Activated T-cell treated with anti-CD3 and anti-CD28 coated beads, Interleukin-2, amount 50 U/mL, for 48 hours (primary cell): ENCODE measurements at places on chromosomes 6 and 20.

DNA sequence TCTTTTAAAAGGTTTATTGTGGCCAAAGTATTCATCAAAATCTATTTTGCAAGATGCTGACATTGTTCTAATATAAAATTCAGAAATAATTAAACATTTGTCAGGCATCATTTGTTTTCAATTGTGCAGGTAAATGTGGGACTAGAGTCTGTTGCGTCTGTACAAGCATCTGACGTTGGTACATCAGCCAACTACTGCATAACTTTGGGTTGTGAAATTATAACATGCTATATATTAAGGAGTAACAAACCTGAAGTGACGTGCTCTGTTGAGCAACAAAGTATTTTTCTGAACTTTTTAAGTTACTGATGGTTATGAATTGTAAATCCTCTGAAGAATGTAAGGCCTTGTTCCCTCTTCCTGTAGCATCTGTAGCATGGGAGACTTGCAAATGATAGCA, 66.0 kb downstream of the RNF182 start:
- DNase-seq: no peak

DNA sequence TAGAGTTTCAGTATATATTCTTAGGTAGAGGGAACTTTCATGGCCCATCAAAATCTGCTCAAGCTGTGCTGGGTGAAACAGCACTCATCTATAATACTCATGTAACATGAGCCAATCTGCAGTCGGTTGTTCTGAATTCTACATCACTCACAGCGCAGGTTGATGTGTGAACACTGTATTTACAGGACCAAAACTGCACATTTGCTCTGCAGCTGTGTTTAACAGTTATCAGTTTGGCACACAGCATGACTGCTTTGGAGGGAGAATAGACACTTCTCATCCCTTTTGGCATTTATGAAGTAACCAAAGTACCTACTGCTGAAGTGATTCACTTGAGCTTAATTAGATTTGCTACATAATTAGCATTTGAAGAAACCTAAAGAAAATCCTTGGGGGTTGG, 225.1 kb downstream of the BCKDHB start:
- DNase-seq: no peak

GRCh38 chr6:109050012-109050411, 44.6 kb downstream of the SESN1 start:
- DNase-seq: no peak

- DNase-seq: no peak
Measured at GRCh38 chr20:61860260-61860987, 205.3 kb downstream of the TAF4 start.

DNA sequence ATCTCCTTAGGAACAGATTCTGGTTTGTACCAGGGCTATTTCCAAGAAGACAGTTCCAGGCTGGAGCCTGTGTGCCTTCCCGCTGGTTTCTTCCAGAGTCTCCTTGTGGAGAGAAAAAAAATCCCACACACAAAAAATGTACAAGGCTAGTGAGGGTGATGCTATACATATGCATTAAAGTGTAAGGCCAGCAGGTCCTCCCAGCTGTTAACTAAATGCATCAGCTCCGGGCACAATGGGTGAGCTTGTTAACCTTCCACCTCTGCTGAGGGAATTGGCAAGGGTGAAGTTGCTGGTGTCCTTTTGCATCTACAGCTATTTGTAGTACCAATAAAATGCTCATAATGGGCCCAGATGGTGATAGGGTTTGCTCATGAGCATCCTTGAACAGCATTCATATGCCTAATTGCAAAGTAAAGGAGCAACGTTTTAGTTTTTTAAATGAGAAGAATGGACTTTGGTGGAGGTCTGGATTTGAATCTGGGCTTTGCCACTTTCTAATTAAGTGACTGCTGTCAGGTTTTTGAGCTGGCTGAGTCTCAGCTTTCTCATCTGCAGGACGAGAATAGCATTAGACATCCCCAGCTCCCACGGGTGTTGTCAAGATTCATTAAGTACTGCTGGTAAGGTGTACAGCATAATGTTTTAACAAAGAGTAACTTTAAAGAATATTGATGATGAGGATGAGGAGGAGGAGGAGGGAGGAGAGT, 361.8 kb downstream of the QKI start:
- DNase-seq: no peak

- DNase-seq: no peak
Measured at GRCh38 chr20:15618110-15618509, 955.1 kb downstream of the KIF16B start.

DNA sequence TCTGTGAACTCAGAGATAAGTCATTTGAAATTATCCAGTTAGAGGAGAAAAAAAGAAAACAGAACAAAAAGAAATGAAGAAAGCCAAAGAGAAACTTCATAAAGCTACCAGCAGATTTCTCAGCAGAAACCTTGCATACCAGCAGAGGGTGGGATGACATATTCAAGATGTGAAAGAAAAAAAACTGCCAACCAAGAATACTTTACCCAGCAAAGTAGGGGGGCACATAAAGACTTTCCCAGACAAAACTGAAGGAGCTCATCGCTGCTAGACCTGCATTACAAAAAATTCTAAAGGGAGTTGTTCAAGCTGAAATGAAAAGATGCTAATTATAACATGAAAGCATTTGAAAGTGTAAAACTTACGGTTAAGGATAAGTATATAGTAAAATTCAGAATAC, 246.3 kb downstream of the FNDC1 start:
- DNase-seq: no peak

DNA sequence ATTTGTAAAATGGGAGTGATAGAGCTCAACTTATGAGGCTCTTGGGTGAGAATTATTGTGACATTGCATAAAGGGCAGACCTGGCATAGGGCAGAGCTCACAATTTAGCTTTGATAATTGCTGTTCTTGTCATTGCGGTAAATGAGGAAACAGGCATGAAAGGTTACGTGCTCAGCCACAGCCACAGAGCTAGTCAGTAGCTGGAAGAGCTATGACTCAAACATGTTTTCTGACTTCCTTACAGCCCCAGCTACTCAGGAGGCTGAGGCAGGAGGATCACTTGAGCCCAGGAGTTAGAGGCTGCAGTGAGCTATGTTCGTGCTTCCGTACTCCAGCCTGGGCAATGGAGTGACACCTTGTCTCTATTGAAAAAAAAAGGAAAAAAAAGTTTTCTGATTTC, 3.5 kb upstream of the GHRH start:
- peak; percentile 29 for DNase-seq

GRCh38 chr6:37668251-37668650, 29.4 kb downstream of the MDGA1 start:
- no peak for DNase-seq

DNA sequence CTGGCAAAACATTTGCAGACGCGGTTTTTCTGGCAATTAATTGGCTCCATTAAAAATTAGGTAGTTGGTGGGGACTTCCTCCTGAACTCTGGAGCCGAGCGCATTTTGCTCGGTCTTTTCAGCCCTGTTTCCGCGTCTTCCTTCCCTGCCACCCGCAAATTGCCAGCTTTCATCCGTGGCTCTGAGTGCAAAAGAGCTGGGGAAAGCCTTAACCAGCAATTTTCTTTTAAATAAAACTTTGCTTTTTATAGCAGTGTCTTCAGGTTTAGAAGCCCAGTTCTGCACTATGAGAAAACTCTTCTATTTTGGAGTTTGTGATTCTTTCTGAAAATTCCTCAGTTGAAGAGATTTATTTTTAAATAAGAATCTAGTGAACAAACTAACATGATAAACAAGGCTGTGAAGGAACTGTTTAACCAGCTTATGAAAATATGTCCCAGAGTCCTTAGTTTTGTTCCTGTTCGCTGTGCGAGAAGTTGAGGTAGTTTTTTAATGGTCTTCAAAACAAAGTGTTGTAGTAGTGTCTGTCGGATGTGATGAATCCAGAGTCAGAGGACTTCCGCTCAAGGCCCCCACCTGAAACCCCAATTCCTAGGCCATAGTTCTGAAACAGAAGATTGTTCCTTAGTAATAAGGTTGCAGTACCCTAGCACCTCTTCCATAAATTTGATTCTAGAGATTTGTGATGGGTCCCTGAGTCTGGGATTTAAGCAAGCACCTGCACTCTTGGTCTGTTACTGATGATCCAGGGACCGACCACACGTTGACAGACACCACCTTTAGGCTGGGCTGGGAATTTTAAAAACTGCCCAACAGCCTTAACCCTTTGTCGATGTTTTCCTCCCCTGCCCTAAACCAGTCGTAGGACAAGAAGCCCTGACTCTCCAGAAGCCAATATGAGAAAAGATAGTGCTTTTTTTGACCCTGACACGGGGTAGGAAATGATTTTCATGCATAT, 950 bp downstream of the KCTD20 start:
- peak; percentile 21 for DNase-seq

GRCh38 chr20:34052414-34052813, 58.7 kb downstream of the RALY start:
- no peak for DNase-seq

DNA sequence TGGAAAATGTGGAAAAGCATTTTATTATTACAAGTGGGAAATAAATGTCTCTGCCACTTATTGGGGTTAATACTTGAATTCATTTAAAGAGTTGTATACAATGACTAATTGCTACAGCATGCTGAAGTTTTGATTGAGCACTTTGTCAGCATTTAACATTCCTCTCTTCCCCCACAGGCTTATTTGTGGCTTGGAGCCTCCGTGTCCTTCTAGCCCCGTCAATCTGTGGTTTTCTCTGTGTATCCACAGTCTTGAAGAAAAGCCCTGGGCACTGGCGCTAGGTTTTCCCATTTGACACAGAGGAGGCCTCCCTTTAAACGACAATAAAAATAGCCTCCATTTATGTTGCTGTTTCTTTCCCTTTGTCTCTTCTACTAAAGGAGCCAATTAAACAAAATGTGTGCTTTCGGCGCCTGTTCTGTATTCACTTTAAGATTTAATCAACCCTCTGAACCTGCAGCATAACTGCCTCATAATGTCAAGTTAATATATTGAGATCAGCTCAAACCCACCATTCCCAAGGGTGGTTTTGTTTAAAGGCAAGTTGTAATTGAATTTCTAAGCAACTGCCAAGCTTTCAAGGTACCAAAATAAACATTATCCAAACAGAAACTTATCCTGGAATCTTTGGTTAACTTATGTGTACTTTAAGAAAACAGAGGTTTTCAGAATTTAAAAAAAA, 326.6 kb upstream of the RNF24 start:
- no peak for DNase-seq

DNA sequence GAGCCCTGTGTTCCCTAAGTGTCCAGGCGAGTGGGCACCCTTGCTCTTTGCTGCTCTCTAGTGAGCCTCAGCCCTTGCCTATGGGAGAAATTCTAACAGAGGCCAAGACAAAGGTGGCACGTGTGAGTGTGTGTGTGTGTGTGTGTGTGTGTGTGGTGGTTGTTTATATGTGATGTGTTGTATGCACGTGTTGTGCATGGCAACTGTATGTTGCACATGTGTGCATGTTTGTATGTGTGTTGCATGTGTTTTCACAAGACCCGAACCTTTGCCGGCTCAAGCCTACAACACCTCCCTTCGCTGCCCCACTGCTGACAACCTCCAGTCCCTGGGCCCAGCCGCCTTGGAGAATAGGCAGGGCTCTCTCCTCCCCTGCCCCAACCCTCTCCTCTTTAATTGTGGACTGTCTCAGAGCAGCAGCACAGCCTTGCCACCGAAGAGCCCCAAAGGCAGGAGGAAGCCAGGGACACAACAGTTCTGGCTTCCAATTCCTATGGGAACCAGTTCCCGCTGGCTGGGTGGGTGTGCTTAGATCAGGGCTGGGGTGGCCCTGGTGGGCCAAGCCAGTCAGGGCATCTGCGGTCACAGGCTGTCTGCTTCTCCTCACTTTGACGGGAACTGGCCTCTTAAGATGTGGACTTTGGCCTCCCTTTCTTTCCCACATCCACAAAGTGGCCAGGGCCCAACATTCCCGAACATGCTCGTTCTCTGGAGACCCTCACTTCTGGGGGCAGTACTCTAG, 2.7 kb downstream of the KCNK16 start:
- DNase-seq: no peak

GRCh38 chr6:89385156-89385667, 26.9 kb downstream of the RRAGD start:
- DNase-seq: no peak

DNA sequence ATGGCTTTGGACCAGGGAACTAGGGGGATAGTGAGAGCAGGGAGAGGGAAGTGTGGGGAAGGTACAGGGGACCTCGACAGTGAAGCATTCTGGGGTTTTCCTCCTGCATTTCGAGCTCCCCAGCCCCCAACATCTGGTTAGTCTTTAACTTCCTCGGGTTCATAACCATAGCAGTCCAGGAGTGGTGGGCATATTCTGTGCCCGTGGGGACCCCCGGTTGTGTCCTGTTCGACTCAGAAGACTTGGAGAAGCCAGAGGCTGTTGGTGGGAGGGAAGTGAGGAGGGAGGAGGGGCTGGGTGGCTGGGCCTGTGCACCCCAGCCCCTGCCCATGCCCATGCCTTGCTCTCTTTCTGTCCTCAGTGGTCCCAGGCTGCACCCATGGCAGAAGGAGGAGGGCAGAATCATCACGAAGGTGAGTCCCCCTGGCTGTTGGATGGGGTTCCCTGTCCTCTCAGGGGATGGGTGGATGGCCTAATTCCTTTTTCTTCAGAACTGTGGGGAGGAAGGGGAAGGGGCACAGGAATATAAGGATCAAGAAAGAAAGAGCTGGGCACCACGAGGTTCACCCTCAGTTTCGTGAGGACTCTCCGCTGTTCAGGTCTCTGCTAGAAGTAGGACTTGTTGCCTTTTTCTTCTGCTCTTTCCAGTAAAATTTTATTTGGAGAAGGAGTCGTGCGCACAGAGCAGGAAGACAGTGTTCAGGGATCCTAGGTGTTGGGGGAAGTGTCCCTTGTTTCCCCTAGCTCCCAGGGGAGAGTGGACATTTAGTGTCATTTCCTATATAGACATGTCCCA, 4.2 kb downstream of the VEGFA start:
- no peak for DNase-seq

DNA sequence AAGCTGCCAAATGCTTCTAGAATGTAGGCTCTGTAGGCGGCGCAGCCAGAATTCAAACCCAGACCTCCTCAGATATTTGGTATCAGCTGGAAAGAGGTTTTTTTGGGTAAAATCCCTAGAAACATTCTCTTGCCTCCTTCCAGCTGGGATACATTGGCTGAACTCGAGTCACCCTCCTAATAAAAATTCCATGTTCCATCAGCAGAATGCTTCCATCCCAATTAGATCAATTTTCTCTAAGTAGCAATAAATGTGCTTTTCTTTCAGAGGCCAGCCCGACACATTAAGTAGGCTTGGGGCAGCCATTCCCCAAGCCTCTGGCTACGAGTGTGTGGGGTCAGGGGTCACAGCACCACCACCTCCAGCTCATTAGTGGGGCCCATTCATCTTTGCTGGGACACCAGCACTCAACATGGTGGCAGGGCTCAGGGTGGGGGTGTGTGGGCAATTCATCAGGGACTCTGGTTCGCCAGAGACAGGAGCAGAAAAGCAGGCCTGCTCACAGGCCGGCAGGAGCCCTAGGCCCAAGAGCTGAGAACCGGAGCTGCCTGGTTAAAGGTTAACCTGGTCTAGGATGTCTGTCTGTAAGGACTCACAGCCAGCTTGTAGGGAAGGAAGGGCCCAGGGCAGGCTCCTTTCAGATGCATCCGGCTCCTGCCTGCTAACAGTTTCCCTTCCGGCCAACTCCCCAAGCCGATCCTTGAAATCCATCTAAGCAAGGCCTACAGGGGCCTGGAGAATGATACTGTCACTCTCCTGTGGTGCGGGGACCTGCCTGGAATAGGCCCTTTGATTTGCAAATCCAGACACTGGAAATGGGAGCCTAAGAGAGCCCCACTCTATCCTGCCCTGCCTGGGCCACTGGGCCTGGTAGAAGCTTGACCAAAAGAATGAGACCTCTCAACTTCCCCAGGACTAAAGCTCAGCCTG, 159.1 kb upstream of the TOP1 start:
- DNase-seq: no peak
